ENCODE measurements at places on chromosomes 3 and 15.

DNA sequence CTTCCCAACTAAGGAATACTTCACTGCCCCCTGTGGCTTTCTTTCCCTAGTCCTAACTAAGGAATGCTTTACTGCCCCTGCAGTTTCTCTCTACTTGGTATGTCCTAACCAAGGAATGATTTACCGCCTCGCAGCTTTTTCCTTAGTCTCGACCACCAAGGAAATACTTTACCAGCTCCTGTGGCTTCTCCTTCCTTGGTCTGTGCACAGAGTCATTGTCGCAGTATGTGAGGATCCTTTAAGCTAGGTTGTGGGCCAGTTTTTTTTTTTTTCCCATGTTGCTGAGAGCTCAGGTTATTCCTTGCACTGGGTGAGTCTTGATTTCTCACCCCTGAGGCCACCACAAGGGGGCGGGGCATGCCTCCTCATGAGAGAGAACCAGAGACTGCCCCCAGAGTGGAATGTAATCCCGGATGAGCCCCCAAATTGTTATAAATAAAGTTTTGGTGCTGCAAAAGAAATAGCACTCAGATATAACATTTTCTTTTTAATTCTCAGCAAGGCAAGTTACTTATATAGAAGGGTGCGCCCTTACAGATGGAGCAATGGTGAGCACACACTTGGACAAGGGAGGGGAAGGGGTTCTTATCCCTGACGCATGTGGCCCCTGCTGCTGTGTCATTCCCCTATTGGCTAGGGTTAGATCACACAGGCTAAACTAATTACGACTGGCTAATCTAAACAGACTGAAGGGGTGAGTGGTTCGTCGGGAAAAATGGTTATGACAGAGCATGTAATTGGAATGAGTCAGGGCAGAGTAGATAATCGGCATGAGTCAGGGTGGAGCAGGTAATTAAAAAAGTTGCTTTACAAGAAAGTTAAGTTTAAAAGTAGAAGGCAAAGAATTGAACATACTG is 27.0 kb downstream of the NDUFB4 start:
- no peak for DNase-seq

GRCh38 chr3:173938616-173939015 is 541.1 kb downstream of the NLGN1 start:
- DNase-seq, result no peak

DNA sequence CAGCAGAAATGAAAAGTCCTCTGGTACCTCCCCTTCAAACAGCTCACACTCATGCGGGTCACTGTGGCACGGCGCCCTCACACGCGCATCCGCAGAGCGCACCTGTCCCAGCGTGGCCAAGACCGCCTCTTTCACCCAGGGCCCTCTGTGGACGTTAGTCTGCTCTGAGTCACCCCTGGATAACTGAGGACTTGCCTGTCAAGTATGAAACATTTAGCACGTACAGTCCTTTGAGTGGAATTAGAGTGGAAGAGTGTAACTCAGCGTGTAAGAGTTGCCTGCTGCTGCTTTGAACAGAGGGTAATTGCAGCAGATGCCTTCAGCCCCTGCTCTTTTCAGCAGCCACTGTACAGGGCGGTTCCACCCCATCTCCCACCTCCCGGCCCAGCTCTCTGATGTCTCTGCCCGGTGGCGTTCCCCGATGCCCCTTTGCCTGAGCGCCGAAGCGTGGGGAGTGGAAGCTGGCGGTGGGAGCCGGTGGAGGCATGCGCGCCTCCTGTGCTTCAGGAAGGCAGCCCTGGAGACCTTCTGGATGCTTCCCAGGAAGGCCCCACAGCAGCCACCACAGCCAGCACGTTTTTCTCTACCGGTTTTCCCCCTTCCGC is 23.0 kb downstream of the CPN2 start:
- no peak for DNase-seq

- no peak for DNase-seq
Observed at GRCh38 chr3:35651851-35652250, 12.5 kb downstream of the ARPP21 start.

DNA sequence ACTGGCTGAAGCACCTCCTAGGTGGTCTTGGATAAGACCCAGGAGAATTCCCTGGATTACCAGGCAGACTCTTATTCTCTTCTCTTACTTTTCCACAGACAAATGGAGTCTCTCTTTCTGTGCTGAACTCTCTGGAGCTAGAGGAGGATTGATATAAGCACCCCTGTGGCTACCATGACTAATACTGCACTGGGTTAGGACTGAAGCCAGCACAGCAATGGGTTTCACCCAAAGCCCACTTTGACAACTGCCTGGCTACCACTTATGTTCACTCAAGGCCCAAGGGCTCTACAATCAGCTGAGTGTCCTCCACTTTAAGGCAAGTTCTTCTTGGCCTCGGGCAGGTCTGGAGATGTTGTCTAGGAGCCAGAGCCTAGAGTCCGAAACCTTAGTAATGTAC is 225.5 kb downstream of the DIPK2A start:
- no peak for DNase-seq

GRCh38 chr3:15958692-15959433 is 161.1 kb upstream of the ANKRD28 start:
- DNase-seq, result no peak

GRCh38 chr3:84100861-84101260 is 857.9 kb upstream of the CADM2 start:
- no peak for DNase-seq

DNA sequence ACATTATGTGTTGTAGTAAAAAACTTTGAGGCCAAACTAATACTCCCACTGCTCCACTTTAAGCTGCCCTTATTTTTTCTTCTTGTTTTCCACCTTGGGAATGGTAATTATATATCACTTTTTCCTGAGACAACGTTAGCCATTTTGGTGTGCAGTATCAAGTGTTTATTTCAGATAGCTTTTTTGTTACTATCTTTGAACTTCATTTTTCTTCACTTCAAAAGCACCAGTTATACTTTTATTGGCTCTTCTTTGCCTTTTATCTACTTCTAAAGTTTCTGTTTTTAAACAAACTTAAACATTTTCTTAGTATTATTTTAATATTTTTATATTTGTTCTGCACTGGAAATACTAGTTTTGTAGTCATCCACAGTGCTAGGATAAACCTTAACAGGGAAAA is 6.5 kb downstream of the TOPAZ1 start:
- DNase-seq, result no peak

GRCh38 chr3:130831719-130832400 is 62.0 kb upstream of the ATP2C1 start:
- DNase-seq, result no peak

All from NCI-H2107 (cell line).